ENCODE measurements at places on chromosomes 5 and 9. TPM values are rescaled to one million over a fixed set of nuclear protein-coding genes. Genes with fewer than 3 reads are reported as not detected.

The IL5 gene
- not detected for polyA plus RNA-seq

The BTNL9 gene
- polyA plus RNA-seq = 16.5 TPM

GRCh38 chr5:116738615-116739261, 164.1 kb upstream of the SEMA6A start:
- peak; percentile 96 for DNase-seq

DNA sequence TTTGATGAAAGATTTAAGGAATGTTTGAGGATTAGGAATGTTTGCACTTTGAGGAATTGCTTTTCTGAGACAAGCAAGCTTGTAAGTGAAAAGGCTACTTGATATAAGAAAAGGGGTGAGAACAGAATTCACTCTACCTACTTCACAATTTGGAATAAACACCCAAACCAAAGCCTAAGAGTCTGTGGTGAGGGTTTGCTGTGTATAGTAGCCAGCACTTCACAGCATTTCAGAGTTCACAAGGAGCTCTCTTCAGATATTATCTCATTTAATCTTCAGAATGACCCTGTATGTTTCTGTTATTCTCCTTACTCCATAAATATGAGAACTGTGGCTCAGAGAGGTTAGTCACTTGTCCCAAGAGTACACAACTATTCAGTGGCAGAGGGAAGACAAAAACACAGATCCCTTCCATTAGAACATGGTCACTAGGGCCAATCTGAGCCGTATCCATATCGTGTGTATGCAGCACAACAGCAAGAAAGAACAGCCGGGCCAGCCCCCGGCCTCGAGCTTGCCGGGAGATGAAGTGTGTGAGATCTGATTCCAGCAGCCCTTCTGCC, 92.4 kb downstream of the FRMD3 start:
- DNase-seq = no peak

DNA sequence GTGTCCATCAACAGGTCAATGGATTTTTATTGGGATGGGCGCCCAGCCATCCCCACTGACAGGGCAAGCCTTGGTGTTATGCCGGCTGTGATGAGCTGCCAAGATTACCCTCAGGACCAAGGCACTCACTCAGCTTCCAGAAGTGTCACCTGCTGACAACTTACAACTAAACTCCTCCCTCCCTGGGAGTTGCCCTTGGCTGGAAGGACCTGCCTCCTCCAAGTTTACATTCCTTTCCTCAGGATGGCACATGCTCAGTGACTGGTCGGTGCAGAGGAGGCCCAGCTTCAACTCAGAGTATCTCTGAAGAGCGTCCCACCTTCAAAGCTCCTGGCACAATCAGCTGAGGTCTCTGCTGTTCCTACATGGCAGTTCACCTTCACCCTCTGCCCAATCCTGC, 52.5 kb upstream of the ZBTB43 start:
- no peak for DNase-seq

- DNase-seq = no peak
Measured at GRCh38 chr9:92032891-92033290, 82.3 kb downstream of the SPTLC1 start.

- DNase-seq = no peak
Measured at GRCh38 chr9:94479757-94480156, 75.1 kb upstream of the PCAT7 start.

GRCh38 chr5:84727708-84728107, 343.0 kb upstream of the EDIL3 start:
- no peak for DNase-seq
